ENCODE measurements at places on chromosomes 16 and 17.

GRCh38 chr16:1871974-1872635 is at the start of gene MEIOB:
Gene MEIOB (minus strand): TSS chr16:1872164. CDS start chr16:1868175, 3,989 bp downstream.
- DNase-seq, result peak; percentile 53

GRCh38 chr16:66459878-66460277 is 32.8 kb downstream of the BEAN1 start:
- DNase-seq, result no peak

DNA sequence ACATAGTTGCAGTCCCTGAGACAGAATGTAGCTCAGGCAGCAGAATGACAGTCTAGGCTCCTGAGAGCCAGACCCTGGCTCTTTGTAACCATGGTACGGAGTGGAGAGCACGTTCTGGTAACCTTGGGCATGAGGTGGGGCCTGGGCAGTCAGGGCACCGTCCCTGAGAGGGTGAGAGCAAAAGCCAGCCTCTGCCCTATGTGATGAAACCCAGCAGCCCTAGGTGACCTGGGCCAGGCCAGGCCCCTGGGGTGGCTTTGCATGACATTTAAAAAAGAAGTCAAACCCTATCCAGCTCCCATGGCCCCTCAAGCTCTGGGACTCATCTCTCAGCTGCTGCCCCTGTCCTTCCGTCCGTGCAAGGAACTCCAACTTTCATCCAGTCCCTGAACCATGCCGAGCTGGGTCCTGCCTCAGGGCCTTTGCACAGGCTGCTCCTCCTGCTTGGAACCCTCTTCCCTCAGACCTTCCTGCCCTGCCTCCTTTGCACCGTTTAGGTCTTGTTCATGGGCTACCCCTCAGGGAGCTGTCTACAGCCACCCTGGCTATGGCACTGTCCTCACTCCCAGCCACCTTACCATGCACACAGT is 188.6 kb downstream of the NTN1 start:
- no peak for DNase-seq

GRCh38 chr16:15690296-15690695 is 40.3 kb downstream of the NDE1 start:
- no peak for DNase-seq

- DNase-seq, result no peak
These were observed 11.9 kb downstream of the SCGB1C2 start for GRCh38 chr17:149231-149630.

- no peak for DNase-seq
These were observed 3.8 kb upstream of the DCXR start for GRCh38 chr17:82041144-82041814.

DNA sequence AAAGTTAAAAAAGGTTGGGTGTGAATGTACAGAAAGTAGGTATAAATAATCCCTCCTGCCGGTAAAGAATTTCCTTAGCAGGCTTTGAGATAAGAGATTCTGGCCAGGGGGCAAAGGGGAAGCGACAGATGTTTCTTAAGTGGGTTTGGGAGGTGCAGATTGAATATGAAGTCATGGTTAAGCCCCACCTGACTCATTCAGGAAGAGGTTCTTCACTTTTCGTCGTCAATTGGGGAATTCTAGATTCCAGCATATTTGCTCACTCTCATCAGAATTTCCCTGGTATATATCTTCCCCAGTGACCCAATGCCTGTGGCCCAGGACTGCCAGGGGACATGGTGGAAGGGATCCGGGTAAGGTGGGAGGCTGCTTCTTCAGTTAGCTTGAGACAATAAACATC is 127.8 kb downstream of the CPPED1 start:
- DNase-seq, result no peak

Measured in stimulated activated CD4-positive, alpha-beta T cell treated with anti-CD3 and anti-CD28 coated beads, Interleukin-2, amount 100 ng/mL, for 24 hours (primary cell).